Right renal cortex interstitium (tissue), 3 donors: ENCODE measurements at places on chromosomes 12 and 14.

- DNase-seq: no peak
Measured at GRCh38 chr14:23562822-23563472, 4.6 kb downstream of the AP1G2 start.

DNA sequence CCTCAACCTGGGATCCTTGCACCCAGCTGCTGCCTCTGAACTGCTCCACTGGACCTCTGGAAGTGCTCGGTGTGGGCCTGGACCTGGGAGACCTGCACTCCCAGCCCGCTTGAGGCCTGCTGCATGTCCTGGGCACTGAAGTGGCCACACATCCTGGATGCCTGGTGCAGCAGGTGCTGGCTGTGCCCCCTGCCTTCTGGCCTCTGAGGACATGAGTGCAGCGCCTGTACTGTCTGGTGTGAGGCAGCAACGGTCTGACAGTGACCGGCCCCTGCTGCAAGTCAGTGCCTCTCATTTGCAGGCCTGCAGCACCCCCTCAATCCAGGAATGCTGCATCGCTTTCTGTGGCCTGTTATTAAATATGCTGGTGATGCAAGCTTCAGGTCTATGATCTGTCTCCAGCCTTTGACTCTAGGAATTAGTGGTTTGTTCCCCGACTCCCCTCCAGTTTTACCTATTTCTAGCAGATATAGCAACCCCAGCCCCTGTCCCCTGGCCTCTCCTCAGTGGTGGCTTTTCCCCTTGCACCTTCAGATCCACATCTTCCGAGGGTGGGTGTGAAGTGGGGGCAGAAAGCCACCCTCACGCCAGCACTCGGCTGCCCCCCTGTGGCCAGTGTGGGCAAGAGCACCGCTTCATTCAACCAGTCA is 3.6 kb downstream of the SMIM41 start:
- no peak for DNase-seq

GRCh38 chr14:74955229-74956026 is at the start of gene PGF:
TSS of gene PGF (minus strand) at chr14:74955597. CDS start at chr14:74955242, 355 bp downstream.
- no peak for DNase-seq

DNA sequence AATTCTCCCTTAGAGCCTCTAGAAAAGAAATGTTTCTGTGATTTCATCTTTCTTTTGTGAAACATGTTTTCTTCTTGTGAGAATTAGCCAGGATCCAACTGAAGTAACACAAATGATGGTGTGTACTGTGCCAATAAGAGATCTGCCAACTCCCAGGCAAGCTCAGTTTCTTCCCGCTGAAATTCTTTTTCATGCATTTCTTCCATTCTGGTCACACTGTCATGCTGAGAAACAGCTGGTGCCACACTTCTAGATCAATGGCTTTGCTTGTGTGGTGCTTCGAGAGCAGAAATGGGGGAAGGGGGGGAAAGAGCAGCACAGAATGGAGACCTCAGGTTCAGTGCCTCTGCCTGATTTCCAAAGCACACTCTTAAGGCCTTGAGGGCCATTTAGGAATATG is 41.4 kb upstream of the FGF6 start:
- no peak for DNase-seq

DNA sequence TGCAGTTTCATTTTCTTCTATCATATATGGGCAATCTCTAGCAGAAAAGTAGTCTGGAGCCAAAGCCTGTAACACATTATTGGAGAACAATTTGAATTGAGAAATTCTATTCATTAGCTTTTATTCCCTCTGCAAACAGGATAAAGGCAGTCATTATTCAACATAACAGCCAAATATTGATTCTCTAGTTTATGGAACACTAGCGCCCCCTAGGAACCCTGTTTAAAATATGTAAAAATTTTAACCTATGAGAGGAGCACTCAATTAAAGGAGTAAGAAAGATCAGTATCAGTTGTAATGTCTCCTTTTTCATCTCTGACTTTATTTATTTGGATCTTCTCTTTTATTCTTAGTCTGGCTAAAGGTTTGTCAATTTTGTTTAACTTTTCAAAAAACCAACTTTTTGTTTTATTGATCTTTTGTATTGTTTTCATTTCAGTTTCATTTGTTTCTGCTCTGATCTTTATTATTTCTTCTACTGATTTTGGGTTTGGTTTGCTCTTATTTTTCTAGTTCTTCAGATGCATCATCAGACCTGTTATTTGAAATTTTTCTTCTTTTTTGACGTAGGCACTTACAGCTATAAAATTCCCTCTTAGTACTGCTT is 4.8 kb upstream of the LMNTD1 start:
- DNase-seq: no peak

DNA sequence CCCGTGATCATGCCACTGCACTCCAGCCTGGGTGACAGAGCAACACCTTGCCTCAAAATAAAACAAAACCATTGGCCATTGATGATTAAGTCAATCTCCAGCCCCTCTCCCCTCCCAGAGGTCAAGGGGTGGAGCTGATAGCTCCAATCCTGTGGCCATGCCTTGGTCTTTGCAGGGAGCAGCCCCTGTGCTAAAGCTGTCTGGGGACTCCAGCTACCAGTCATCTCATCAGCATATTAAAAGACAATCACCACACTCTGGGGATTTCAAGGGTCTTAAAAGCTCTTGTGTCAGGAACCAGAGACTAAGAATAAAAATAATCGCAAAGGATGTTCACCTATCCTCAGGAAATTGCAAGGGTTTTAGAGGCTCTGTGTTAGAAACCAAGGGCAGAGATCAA is 30.6 kb downstream of the HCAR2 start:
- DNase-seq: no peak

DNA sequence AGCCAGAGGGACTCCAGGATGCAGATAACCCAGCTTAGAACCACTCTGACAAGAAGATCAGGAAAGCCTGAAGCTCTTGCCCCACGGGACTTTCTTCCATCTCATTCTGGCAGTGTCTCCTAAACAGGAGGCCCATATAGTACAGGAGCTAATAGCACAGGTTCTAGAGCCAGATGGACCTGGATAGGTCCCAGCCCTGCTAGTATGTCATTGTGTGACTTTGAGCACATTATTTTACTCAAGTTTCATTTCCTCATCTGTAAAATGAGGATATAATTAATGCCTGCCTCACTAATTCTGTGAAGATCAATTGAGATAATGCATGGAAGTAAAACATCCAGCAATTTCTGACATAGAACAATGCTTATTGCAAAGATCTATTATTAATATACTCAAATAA is 66.5 kb upstream of the GZMB start:
- no peak for DNase-seq

DNA sequence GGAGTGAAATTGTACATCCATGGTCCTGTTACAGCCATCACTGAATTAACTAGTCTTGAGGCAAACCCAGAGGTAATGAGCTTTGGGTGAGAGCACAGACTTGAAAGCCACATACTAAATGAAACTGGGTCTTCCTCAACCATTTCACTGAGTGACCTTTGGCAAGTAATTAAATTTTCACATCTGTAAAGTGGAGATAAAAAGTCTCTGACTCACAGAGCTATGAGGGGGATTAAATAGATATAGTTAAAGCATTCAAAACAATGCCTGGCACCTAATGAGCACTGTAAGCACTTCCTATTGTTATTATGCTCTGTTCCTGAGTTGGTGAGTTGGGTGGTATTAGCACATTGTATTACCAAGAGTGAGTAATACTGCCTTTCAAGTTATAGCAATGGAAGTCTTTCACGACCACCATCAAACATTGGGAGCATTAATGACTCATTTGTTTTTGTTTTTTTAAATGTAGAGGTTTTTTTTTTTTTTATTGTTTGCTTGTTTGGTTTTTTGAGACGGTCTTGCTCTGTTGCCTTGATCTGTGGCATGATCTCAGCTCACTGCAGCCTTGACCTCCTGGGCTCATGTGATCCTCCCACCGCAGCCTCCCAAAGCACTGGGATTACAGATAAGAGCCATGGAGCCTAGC is 12.5 kb upstream of the STRN3 start:
- no peak for DNase-seq
